ENCODE measurements at places on chromosomes 7 and 10. TPM values are rescaled to one million over a fixed set of nuclear protein-coding genes. Genes with fewer than 3 reads are reported as not detected.

GRCh38 chr7:122893486-122893885, 7.2 kb upstream of the CADPS2 start:
- DNase-seq: no peak

DNA sequence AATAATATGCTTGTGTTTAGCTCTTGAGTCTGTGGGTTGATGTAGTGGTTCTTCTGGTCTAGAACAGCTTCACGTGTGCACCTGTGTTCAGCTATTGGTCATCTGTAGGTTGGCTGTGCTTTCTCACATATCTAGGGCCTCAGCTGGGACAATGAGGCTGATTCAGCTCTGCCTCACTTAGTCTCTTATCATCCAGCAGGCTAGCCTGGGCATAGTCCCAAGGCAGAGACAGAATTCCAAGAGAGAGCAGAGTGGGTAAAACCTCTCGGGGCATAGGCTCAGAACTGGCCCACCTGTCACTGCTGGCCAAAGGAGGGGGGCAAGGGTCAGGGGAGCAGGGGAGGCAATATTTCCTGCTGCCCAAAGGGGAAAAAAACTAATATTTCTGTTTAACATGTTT, 32.0 kb upstream of the MXI1 start:
- no peak for DNase-seq

DNA sequence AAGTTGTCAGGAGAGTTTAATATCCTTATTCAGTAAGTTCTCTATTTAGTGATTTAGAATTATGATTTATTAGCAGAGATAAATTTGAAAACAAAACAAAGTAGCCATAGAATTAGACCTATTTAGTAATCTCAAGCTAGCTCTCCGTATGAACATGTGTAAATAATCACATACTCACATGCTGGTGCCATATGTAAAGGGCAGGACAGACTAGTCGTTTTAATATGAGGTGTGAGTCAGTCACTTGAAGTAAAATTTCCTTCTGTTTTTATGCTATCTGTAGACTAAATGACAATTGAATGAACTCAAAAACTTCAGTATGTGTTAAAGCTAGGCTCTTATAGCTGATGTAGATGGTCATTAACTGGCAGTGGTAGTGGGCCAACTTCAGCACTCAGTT, 67.1 kb downstream of the WAC start:
- DNase-seq: no peak

SLC39A12 gene
- not detected for total RNA-seq

DNA sequence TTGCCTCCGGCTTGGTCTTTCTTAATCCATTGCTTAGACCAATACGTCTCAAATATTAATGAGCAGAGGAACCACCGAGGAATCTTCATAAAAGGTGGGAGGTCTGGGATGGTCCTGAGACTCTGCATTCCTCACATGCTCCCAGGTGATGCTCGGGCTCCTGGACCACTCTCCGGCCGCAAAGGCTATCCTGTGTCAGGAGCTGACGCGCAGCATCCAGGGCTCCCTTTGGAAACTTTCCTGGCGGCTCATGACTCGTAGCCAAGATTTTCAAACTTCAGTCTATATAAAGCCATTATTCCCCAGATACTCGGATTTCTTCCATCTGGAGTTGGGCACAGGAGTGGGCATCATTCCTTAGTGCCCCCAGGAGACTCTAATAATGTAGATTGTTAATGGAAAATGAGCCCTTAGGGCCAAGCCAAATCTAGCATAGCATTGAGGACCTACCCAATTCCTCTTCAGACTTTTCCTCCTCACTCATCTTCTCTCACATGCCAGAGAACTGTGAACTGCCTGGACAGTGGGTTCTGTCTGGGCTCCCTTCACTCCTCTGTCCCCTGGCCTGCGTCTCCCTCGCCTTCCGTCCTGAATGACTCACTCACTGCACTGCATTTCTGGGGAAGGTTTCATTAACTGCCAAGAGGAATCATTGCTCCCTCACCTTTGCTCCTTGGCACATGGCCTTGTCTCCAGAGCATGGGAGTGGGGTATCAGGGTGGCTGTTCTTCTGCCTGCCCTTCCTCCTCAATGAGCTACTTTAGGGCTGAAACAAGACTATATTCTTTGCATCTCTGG, 89.3 kb downstream of the MKI67 start:
- DNase-seq: no peak

HOXA1 gene
- total RNA-seq: 8.8 TPM

- no peak for DNase-seq
These were observed 294.6 kb downstream of the RNLS start for GRCh38 chr10:88288320-88289059.

TMEM184A gene
- total RNA-seq: 9.2 TPM

SP4 gene
- total RNA-seq: 10.4 TPM

TMEM243 gene
- 15.4 TPM for total RNA-seq

IRF5 gene
- total RNA-seq: 8.8 TPM

DNA sequence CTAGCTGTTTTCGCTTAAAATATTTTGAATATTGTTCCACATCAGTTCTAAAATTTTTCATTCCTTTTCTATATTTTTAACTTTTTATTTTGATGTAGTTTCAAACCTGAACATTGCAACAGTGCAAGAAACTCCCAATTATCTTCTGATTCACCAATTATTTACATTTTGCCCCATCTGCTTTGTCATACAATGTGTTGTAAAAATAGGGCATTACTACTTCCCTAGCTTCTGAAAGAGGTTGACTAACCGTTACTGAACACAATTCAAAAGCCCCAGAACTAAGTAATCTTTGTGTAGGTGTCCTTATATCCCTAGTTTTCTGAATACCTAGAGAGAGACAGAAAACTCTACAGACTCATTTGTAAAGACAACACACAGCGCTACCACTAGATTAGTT, 86.7 kb downstream of the AVL9 start:
- no peak for DNase-seq

DNA sequence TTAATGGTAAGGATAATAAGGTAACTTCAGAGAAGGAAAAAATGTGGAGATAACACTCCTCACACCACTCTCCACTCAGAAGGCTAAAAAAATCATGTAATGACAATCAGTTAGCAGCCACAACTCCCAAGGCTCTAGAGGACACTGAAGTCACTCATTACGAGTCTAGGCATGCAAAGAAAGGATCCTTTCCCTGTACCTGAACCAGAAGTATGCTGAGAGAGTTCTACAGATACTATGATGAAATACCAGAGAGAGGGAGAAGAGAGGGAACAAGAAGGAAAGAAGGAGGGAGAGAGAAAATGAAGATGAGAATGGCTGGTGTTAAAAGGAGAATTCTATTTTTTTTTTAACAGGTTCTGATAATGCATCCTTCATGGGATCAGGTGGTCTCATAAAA, 224.3 kb upstream of the PLXNA4 start:
- DNase-seq: no peak

GRCh38 chr10:113960617-113961181, 83.0 kb upstream of the ADRB1 start:
- DNase-seq: no peak

RGR gene
- total RNA-seq: not detected

DNA sequence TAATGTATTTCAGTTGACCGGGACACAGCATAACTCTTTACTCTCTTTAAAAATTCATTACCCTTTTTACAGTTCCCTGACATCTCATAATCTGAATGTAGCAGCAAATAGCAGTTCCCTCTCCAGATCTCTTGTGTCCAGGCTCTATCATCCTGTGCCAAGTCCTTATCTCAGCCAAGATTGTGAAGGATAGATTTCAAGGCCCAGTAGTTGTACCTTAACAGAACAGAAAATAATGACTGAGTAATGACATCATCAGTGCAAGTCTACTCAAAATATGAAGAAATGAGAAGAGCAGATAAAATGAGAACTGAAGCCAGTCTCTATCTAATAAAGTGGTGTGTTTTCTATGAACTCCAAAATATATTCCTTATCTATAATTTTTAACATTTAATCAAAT, 92.6 kb downstream of the TFEC start:
- no peak for DNase-seq

DNA sequence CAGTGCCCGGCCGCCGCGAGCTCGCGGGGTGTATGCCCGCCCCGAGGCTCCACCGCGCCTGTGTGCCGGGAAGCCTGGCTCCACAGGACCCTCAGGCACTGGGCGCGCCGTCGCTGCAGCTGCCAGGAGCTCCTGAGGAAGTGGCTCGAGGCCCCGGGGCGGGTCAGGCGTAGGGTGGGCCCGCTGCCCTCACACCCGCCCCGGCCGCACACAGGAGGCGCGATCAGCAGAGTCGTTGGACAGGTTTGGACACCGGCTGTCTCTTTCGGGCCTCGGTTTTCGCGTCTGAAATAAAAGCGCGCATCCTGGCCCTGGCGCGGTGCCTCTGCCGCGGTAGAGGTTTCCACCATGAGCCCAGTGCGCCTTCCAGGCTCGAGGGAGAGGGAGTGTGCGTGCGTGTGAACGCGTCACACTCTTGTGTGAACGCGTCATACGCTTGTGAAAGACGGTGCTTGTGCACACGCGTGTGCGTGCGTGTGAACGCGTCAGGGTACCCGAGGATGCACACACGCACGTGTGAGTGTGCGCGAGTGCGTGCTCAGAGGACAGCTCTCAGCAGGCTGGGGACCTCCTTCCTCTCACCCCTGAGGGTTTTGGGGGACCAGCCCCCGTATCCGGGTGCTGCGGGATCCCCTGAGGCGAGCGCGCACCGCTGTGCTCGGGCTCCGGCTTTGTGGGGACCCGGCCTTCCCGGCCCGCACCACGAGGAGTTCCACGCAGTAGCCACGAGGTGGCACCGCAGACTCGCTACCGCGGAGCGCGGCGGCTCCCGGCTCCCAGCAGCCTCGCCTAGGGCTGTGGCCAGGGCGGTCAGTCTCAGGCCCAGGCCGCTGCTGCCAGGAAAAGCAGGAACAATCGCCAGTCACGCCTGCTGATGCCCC, 83.8 kb downstream of the BMS1 start:
- no peak for DNase-seq

HYAL4 gene
- not detected for total RNA-seq

DNA sequence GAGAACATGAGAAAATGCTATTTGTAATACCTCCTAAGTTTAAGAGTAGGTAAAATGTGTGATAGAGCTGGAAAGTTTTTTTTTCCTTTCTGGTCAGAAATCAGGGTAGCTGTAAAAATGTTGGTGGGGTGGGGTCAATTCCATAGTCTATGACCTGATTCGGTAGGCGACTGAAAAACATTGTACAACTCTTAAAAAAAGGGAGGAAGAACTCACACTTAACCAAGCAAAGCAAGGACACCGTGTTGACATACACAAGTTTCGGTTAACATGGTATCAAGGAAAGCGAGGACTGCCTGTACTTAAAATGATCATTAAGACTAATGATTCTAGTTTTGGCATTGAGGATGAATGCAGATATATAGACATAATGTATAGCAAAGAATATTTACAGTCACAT, 1.8 kb upstream of the ZEB1 start:
- DNase-seq: no peak

DNA sequence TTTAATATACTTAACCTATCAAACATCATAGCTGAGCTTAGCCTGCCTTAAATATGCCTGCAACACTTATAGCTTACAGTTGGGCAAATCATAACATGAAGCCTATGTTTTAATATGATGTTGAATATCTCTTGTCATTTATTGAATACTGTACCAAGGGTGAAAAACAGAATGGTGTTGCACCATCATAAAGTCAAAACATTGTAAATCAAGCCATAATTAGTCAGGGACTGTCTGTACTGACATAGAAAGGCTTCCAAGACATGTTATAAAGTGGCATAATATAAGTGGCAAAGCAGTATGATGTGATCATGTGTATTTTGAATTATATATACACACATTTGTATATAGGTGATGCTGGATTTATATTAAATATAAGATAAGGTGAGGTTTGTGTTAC, 140.0 kb downstream of the ZEB1 start:
- no peak for DNase-seq

DNA sequence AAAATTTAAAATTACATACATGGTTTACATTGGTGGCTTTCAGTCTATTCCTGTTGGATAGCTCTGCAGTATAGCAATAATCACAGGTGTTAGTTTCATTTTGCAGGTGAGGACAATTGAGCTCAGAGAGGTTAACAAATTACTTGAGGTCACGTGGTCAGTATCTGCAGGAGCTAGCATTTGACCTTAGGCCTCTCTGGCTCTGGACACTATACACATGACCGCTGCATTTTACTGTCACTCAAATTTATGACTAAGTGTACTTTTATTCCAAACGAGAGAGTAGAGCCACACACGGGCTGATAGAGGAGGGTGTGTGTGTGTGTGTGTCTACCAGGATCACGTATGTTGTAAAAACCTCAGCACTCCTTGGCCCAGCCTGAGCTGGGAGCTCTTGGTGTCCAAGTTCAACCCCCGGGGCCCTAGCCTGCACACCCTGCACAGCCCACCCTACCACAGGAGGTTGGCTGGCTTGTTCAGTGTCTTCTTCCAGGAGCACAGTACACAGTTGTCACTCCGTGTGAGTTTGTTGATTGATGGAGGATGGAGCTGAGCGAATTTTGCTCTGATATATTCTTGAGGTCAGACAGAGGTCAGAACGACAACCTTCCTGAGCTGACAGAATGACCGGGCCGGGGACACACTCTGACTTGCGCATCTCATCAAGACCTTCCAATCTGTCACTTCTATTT, 272.7 kb downstream of the GFRA1 start:
- DNase-seq: no peak

- no peak for DNase-seq
These were observed 70.2 kb upstream of the FGFR2 start for GRCh38 chr10:121668314-121669027.

GRM8 gene
- not detected for total RNA-seq

DNA sequence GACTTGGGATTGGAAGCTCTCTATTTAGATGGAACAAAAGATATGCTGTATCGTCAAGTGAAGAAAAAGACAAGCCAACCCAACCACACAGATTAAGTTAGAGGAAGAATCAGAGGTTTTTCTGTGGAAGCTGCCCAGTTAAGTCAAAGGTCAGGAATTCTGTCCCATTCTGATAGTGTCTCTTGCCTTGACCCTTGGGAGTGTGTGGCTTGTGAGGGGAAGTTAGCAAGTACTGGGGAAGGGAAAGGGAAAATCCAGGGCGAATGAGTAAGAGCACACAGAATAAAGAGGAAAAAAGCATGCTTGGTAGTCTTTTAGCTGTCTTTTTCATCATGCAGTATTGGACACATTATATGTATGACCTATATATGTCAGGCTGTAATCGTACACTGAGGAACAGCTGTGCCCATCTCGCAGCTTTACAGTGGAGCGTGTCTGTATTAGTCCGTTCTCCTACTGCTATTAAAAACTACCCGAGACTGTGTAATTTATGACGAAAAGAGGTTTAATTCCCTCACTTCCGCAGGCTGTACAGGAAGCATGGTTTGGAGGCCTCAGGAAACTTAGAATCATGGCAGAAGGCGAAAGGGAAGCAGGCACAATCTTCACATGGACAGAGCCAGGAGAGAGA, 197.2 kb downstream of the GALNT17 start:
- no peak for DNase-seq
